Renal cortical epithelial cell (primary cell): ENCODE measurements at places on chromosomes 16 and 17.
A peak's percentile ranks its signal among the peaks of the same experiment; 100 is the strongest.

DNA sequence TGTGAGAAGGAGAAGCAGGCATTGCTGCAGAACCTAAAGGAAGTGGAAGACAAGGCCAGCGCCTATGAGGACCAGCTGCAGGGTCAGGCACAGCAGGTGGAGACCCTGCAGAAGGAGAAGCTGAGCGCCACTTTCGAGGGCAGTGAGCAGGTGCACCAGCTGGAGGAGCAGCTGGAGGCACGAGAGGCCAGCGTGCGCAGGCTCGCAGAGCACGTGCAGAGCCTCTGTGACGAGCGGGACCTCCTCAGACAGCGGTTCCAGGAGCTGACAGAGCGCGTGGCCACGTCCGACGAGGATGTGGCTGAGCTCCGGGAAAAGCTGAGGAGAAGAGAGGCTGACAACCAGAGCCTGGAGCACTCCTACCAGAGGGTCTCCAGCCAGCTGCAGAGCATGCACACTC lies 41.5 kb downstream of the PLD6 start:
- DNase-seq, result no peak

- DNase-seq, result no peak
These were observed 32.0 kb downstream of the SBK1 start for GRCh38 chr16:28324235-28324886.

- DNase-seq, result no peak
These were observed 49.0 kb downstream of the NT5M start for GRCh38 chr17:17351901-17352781.

GRCh38 chr17:78322858-78323455 lies 36.9 kb downstream of the SOCS3 start:
- DNase-seq, result no peak

- DNase-seq, result no peak
These were observed 12.2 kb upstream of the ADGRG1 start for GRCh38 chr16:57616241-57616640.

DNA sequence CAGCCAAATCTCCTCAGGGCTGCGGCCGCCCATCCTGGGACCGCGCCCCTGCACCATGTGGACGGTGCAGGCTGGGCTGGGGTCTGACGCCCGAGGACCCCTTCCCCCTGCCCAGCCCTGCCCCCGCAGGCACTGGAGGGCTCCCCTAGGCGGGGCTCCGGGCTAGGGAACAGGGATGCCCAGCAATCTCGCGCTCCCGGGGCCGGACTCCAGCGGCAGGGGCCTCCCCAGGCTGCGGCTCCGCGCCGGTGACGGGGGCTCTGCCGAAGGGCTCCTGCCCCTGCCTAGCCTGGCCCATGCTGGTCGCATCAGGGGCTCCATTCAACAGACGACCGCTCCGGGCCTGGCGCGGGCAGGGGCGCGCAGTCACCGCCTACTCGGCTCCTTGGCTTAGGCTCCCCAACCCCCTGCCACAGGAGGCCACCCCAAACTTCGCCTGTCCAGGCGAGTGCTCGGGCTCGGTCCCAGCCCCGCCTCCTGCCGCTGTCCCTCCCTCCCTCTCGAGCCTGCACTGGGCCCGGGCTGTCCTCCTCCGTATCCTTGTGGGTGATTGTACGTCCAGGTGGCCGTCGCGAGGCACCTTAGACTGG lies 27.4 kb upstream of the ADORA2B start:
- DNase-seq, result no peak

DNA sequence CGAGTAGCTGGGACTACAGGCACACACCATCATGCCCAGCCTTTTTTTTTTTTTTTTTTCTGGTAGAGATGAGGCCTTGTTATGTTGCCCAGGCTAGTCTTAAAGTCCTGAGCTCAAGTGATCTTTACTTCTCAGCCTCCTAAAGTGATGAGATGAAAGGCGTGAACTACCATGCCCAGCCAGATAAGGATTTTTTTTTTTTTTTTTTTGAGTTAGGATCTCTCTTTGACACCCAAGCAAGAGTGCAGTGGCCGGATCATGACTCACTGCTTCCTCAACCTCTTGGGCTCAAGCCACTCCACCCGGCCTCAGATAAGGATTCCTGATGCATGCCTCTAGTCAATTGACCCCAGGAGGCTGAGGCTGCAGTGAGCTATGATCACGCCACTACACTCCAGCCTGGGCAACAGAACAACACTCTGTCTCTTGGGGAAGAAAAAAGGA lies 11.2 kb upstream of the PLEKHG4 start:
- DNase-seq, result peak; percentile 89

- DNase-seq, result no peak
These were observed 29.0 kb upstream of the HEATR6 start for GRCh38 chr17:60107526-60108257.

- DNase-seq, result no peak
These were observed 9.4 kb upstream of the DNASE1 start for GRCh38 chr16:3645108-3645503.

- no peak for DNase-seq
These were observed 349.2 kb downstream of the BCAS3 start for GRCh38 chr17:61026818-61027217.

- no peak for DNase-seq
These were observed 28.3 kb upstream of the SLC38A10 start for GRCh38 chr17:81323411-81323868.

- DNase-seq, result no peak
These were observed 2.3 kb downstream of the CDYL2 start for GRCh38 chr16:80802138-80802537.

GRCh38 chr16:83768986-83769385 lies 38.8 kb upstream of the HSBP1 start:
- no peak for DNase-seq
